ENCODE measurements at places on chromosomes 4 and X.
A peak's percentile ranks its signal among the peaks of the same experiment; 100 is the strongest.

DNA sequence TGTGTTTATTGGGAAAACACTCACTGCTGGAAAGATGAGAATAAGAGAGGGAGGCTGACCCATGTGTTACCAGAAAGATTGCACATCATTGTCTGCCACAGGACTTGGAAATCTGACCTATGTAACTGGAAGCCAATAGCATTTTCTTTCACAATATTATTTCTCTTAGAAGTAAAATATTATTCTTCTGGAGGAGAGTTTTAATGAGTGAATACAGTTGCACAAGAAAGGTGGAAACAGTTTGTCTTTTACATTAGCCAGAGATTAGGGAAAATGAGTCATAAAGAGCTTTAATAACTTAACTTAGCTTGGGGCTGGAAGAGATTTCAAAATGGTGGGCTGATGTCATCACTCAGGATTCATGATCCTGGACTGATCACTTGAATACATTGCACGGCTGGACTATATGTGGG lies 31.5 kb upstream of the LNX1 start:
- DNase-seq = peak; percentile 90

GRCh38 chrX:111874241-111874640 lies 1.7 kb upstream of the TRPC5OS start:
- no peak for DNase-seq

DNA sequence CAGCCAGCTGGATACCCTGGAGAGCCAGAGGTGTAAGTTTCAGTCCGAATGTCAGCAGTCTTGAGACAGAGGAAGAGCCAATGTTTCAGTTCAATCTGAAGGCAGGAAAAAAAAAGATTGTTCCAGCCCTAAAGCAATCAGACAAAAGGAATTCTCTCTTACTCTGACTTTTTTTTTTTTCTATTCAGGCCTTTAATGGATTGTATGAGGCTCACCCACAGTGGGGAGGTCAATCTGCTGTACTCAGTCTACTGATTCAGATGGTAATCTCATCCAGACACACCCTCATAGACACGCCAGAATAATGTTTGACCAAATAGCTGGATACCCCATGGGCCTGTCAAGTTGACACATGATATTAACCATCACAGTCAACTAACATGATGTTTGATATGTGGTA lies 51.9 kb downstream of the TEX13A start:
- no peak for DNase-seq

- DNase-seq = no peak
Observed at GRCh38 chr4:117660668-117661067, 373.6 kb upstream of the NDST3 start.

DNA sequence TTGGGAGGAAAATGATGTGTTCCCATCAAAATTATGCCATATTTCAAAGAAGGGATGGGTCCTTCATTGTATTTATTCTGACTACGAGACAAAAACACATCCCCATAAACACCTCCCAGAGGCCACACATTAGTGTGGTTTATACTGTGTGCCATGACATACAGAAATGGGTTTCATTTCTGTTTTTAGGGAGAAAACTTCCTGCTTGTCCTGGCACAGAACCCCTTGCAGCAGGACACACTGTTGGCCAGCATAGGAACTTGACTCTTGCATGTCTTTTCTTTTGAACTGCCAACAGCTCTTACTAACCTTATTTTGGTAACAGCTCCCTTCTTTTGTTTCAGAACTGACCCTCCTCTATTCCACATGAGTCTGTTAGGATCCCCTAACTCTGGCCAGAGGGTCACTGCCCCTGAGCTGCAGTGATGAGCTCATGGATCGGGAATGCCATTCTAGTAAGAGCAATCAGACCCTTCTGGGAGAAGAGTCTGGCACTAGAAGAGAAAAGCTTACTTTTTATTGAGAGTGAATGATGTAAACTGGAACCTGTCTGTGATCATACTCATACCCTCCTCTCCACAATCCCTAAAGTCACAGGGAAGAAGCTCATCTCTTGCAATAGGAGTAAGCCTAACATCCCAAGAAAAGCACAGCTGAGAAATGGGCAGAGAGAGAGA lies 86.4 kb downstream of the SMIM20 start:
- DNase-seq = no peak

DNA sequence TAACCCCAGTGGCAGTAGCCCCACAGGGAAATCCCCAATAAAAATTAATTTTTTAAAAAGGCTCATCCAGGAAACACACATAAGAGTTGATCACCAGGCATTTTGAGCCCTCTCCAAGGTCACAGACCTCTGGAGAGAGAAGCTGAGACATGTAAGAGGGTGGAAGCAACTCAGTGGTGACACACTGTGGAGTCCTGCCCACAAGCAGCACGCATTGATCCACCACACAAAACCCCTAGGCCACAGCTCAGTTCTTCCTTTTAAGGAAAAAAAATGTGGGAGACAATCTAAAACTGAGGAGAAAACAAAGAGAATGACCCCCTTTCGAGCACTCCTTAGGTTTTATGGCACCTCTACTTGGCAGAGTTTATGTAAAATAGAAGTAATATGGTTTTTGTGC lies 71.7 kb upstream of the S100G start:
- peak; percentile 28 for DNase-seq

DNA sequence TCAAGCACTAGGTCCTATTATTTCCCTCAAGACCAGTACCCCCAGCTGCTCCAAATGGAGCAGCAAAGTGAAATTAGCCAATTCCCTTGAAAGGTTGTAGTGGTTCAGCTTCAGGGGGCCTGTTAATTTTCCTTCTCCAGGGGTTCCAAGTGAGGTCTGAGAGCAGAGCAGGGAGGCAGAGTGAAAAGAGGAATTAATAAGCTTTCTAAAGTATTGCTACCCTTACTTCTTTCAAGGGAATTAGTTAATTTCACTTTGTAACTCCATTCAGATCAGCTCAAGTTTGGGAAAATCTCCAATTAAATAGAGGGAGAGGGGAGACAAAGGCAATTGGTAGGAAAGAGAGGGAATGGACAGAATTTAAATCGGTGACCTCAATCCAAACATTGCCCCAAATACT lies 78.7 kb upstream of the SLC7A11 start:
- DNase-seq = no peak

- DNase-seq = peak; percentile 33
Observed at GRCh38 chr4:122003335-122003734, 51.5 kb upstream of the TRPC3 start.

DNA sequence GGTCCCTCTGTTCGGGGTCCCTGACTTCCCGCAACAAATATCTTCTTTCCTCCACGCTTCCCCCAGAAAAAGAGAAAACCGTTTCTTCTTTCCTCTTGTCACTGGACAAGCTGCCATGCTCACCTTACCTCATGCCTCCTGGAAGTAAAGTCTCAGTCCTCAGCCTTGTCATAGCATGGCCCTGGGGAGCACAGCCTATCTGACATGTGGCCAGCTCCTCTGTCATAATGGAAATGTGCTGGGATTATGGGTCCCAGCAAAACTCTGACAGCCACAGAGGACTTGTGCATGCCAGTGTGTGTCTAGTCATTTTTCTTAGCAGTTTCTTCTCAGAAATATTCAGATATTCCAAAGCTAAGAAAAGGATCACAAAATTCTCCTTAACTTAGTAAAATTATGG lies 122.4 kb downstream of the AASDH start:
- DNase-seq = no peak

DNA sequence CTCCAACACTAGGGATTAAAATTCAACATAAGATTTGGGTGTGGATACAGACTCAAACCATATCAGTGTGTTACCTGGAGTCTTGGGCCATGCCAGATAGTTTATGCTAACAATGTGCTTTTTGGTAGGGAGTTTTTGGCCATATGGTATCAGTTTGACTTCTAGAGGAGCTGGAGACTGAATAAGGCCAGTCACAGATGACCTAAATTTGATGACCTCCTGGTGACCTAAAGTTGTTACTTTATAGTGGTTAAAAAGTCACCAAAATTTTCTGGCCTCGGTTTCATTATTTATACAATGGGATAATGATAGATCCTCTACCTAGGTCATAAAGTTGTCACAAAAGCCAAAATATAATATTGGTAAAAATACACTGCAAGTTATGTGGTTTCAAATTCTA lies 877.1 kb downstream of the RAPGEF2 start:
- no peak for DNase-seq

- DNase-seq = peak; percentile 65
Observed at GRCh38 chr4:25795566-25796454, 67.0 kb downstream of the SEL1L3 start.

GRCh38 chr4:78784236-78784865 lies 8.2 kb downstream of the BMP2K start:
- peak; percentile 40 for DNase-seq

- DNase-seq = no peak
Observed at GRCh38 chr4:158102904-158103303, 69.9 kb downstream of the GASK1B start.

- no peak for DNase-seq
Observed at GRCh38 chr4:183323295-183323694, 1.1 kb upstream of the CLDN24 start.

- DNase-seq = no peak
Observed at GRCh38 chr4:177638871-177639270, 196.6 kb upstream of the AGA start.

DNA sequence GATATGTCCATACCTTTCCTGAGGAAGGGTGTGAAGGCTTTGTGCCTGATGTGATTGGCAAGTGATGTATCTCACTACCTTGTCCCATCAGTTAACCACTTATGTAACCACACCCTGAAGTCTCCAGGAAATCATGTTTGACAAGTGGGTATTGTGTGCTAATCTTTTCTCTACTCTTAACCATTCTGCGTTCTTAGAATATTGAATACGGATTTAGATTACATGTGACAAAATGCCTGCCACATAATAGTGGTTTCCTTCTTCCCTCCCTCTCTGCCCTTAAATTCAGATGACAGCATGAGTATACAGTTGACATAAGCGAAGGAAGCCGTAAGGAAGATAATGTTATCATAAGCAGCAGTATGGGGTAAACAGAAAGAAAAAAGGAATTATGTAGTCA lies 108.4 kb downstream of the KLHL8 start:
- DNase-seq = no peak

DNA sequence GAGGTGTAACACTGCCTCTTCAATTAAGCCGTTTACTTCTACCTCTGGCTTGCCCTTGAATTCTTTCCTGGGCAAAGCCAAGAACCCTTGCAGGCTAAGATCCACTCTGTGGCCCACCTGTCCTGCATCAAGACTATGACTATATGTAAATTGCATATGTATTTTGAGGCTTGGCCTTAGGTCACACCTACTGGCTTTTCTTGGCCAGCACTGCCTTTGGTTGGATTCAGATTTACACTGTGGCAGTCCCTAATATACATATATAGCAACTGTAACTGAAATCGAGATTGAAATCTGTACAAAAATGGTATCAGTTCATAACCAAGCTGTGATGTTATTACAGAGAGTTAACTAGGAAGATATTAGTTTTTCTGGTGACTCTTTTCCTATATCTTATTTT lies 151.5 kb downstream of the CFAP47 start:
- no peak for DNase-seq

DNA sequence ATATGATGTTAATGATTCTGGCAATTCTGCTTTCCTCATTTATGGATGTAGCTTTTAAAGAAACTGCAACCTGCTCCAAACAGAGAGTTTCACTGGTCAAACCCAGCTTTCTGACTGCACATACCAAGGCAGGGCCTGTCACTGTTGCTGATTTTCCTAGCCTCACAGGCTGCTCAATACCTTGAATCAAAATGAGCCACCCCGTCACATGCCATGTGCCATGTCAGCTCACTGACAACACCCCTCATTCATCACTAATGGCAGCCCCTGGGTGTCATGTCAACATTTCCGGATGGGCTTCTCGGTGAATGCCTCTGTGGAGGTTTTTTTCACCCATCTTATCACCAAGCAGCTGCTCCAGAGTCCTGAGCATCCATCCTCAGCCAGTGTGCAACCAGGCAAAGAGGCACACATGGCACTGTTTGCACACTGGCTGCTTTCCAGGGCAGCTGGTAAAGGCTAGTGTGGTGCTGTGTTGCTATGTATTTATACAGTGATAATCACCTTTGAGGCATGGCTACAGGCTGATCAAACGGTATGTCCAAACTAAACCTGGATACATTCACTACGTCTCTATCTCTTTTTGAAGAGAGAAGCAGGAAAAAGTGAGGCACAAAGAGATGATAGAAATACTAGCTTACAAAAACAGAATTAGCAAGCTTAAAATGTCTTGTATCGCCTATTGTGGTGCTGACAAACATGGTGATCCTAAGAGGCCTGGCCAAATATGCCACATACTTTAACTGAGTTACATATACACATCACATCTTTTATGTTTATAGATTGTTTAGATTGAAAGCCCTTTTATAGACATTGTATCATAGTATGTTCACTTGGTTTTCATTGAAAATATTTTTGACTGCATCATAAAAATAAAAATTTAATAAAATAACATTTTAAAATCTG lies 94.6 kb upstream of the INPP4B start:
- DNase-seq = no peak

DNA sequence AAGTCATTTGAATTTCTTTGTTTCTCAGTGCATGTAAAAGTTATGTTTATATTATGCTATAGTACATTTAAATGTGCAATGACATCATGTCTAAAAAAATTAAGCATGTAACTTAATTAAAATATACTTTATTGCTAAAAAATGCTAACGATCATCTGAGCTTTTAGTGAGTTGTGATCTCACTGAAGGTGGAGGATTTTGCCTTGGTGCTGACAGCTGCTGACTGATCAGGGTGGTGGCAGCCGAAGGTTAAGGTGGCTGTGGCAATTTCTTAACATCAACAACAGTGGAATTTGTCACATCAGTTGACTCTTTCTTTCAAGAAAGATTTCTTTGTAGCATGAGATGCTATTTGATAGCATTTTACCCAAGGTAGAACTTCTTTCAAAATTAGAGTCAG lies 6.6 kb downstream of the ANAPC4 start:
- no peak for DNase-seq

DNA sequence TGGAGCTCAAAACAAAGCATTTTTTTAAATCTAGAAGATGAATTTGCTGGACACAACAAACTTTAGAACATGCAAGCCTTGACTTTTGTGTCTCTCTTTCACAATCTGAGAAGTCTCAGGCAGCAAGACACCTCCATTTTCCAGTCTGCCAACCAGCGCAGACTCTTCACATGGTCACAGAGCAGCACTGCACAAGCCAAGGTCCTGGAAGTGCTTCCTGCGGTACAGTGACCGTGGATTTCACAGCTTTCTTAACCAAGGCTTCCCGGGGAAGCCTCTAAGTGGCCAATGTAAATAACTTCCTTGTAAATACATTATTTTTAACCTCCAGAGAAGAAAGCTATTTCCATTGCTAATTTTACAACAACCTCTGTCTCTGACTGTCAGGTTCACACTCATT lies 31.2 kb downstream of the ZNF827 start:
- no peak for DNase-seq

GRCh38 chrX:19684311-19684710 lies 169.0 kb upstream of the MAP3K15 start:
- DNase-seq = no peak

GRCh38 chr4:100165809-100166208 lies 24.5 kb downstream of the DDIT4L start:
- no peak for DNase-seq

GRCh38 chrX:41332005-41332404 lies 2.0 kb upstream of the DDX3X start:
- no peak for DNase-seq

Measured in fibroblast of pulmonary artery (primary cell).